ENCODE measurements at places on chromosomes 11 and 22. TPM values are rescaled to one million over a fixed set of nuclear protein-coding genes. Genes with fewer than 3 reads are reported as not detected.

The MUC2 gene
- total RNA-seq = not detected

The ADORA2A gene
- 0.93 TPM for total RNA-seq

The HBG1 gene
- not detected for total RNA-seq

The KCNC1 gene
- total RNA-seq = not detected

The IFITM10 gene
- 0.69 TPM for total RNA-seq

The CASP5 gene
- not detected for total RNA-seq

The SMIM35 gene
- total RNA-seq = not detected

The PRR5 gene
- total RNA-seq = 11.0 TPM

The C1QTNF5 gene
- 3.2 TPM for total RNA-seq

The SCGB1D2 gene
- total RNA-seq = not detected

The GGTLC3 gene
- not detected for total RNA-seq

The RAG2 gene
- not detected for total RNA-seq

The TTC17 gene
- 81.4 TPM for total RNA-seq

The OR4D5 gene
- total RNA-seq = not detected

The ISX gene
- not detected for total RNA-seq

The HBE1 gene
- not detected for total RNA-seq

The RIMBP3C gene
- total RNA-seq = 0.34 TPM

The MCHR1 gene
- 5.5 TPM for total RNA-seq

The KCNQ1 gene
- not detected for total RNA-seq

The MIF gene
- total RNA-seq = 270 TPM

The GLYATL1 gene
- not detected for total RNA-seq

The ABTB2 gene
- 8.9 TPM for total RNA-seq

The BANF1 gene
- 34.7 TPM for total RNA-seq

The CCDC83 gene
- total RNA-seq = not detected

The EHF gene
- under 0.01 TPM for total RNA-seq

The PGA4 gene
- not detected for total RNA-seq

The RPS6KA4 gene
- total RNA-seq = 49.0 TPM

The SLC22A25 gene
- total RNA-seq = not detected

The P2RX6 gene
- total RNA-seq = 7.1 TPM

The BAIAP2L2 gene
- 8.9 TPM for total RNA-seq

The GGT5 gene
- 0.77 TPM for total RNA-seq

The TIMP3 gene
- total RNA-seq = 91.6 TPM

The RIBC2 gene
- 0.73 TPM for total RNA-seq

The ELMOD1 gene
- not detected for total RNA-seq

The ASCL2 gene
- total RNA-seq = not detected

The POU2AF2 gene
- not detected for total RNA-seq

The PYGM gene
- total RNA-seq = 1.2 TPM

The OR10AG1 gene
- total RNA-seq = not detected

The P2RY6 gene
- total RNA-seq = not detected

The AIFM3 gene
- 2.3 TPM for total RNA-seq

The SCYL1 gene
- total RNA-seq = 90.9 TPM

The TRIM6 gene
- total RNA-seq = 5.7 TPM

The CYTH4 gene
- not detected for total RNA-seq

The BIK gene
- 2.3 TPM for total RNA-seq

The UNC93B1 gene
- total RNA-seq = 85.4 TPM

The DTX4 gene
- 2.0 TPM for total RNA-seq

The CAPN5 gene
- 26.8 TPM for total RNA-seq

The MFNG gene
- total RNA-seq = not detected

The FXYD6 gene
- 8.7 TPM for total RNA-seq

The FAM180B gene
- total RNA-seq = under 0.01 TPM

The ANGPTL5 gene
- total RNA-seq = not detected

The LGALS12 gene
- not detected for total RNA-seq

The PKNOX2 gene
- 7.6 TPM for total RNA-seq

The GSTT2B gene
- 2.6 TPM for total RNA-seq

The KCNJ11 gene
- not detected for total RNA-seq

The TRIM29 gene
- not detected for total RNA-seq

The MPPED2 gene
- not detected for total RNA-seq

The LINC01488 gene
- not detected for total RNA-seq

The OR52K1 gene
- under 0.01 TPM for total RNA-seq
